ENCODE measurements at places on chromosomes 16 and 17.

- no peak for DNase-seq
These were observed 61.5 kb downstream of the USP22 start for GRCh38 chr17:20981046-20981920.

DNA sequence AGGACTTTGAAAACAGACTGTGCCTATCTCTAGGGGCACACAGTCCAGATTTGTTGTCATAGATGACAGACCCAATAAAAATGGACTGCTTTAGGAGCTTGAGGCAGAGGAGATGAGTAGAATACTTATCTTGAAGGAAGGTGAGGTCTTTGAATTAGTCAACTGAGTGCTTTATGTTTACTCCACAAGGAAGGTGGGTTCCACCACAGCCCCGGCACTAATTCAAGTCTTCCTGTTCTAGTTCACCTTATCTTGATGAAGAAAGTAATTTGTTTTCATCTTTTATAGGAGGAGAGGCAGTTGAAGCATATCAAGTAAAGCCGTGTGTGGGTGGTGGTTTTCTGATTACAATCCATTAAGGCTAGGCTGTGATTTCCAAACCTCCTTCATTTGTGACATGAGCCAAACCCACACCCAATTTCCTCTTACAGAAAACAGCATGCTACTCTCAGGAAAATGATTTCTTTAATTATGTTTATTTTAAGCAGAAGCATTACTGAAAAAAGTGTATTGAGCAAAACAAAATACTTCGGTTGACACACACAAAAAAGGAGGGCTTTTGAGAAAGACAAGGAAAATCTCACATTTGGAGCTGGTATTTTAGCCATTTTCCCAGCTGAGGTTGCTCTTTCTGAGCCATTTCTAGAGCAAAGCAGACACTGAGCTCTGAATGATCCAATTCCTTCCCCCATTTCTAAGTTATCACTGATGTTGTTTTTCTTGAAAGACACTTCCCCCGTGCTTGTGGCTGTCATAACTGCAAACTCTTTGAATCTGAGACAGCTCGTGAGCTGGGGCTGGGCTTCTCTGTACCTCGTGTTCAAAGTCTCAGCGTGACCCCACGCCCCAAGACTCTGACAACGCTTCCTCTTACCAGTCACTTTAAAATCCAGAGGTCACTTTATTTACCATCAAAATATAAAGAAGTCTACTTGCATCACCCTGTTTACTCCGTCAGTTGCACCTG, 35.4 kb downstream of the CDRT15 start:
- DNase-seq = no peak

- peak; percentile 26 for DNase-seq
These were observed at the start of gene CA10 for GRCh38 chr17:52158450-52159042. TSS of gene CA10 (minus strand) at chr17:52158714.

GRCh38 chr16:80144191-80144590, 396.6 kb upstream of the DYNLRB2 start:
- DNase-seq = no peak

GRCh38 chr17:34562387-34562786, 17.0 kb upstream of the TMEM132E start:
- DNase-seq = no peak

- DNase-seq = no peak
These were observed 158.6 kb upstream of the CDC42EP4 start for GRCh38 chr17:73470316-73470826.

DNA sequence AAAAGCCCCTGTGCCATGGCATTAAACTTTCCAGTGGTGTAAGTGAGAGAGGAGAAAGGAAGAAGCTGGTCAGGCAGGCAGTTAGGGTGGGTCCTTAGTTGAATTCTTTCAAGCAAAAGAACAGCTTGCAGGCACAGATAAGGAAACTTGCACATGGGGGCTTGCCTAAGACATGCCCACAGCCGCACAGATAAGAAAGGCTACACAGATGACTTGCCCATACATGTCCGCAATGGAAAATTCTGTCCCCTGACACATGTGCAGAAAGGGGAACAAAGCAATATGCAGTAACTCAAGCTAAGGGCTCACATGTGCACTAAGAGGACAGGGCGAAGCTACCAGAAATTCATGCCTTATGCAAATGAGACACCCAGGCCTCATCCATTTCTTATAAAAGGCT, 69.9 kb downstream of the GSG1L start:
- DNase-seq = no peak

- DNase-seq = no peak
These were observed 33.3 kb upstream of the RGS9 start for GRCh38 chr17:65103896-65104295.

GRCh38 chr16:4976079-4976478, 17.9 kb downstream of the SEC14L5 start:
- DNase-seq = no peak

GRCh38 chr16:568401-569258, 1.1 kb upstream of the PIGQ start:
- DNase-seq = no peak

DNA sequence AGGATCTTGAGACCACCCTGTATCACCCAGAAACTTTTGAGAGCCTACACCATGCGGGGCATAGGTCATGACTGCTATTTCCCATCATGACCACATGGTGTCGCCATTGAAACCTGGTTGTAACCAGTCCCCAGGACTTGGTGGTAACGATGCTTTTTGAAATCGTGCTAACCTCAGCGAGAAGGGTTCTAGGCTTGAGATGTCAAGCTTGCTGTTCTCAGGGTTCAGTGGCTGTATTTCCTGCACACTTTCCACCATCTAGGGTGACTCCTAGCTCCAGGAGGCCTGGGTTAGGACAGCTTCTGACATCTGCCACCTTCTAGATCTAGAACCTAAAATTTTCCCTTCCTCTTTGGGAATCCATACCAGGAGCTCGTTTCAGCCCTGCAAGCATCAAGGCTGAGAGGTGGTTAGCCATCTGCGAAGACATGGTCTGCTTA, 13.0 kb upstream of the SPNS3 start:
- peak; percentile 24 for DNase-seq

GRCh38 chr16:69845181-69845580, 83.0 kb downstream of the WWP2 start:
- no peak for DNase-seq

- DNase-seq = no peak
These were observed 22.8 kb downstream of the CPNE2 start for GRCh38 chr16:57115168-57115513.

DNA sequence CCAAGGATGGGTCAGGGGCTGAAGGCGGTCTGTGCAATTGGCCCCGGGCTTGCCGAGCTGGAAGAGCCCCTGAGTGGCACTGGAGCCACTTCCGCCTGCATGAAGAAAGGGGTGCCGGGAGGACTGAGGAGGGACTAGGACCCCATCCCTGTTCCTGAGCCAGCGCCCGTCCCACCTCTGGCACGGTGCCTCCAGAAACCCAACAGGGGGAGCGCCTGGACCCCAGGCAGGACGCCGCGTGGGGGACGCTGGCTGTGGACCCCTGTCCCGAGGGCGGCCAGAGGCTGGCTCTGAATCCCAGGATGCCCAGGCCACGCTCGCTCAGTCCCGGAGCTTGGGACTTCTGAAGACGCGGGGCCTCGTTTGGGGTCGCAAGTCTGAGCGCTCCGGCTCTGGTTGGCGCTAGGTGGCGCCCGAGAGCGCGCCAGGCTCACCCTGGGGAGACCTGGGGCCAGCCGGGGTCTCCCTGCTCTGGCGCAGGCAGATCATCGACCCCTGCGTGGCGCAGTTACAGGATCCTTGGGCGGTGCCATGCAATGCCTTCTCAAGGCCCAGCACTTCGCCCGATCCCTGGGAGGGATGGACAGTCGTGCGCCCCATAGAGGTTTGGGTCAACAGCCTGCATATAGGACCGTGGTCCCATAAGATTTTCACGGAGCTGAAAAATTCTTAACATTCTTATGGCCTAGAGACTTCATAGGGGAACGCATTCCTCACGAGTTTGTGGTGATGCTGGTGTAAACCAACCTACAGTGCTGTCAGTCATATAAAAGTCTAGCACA, 58.5 kb upstream of the CREBBP start:
- peak; percentile 63 for DNase-seq

DNA sequence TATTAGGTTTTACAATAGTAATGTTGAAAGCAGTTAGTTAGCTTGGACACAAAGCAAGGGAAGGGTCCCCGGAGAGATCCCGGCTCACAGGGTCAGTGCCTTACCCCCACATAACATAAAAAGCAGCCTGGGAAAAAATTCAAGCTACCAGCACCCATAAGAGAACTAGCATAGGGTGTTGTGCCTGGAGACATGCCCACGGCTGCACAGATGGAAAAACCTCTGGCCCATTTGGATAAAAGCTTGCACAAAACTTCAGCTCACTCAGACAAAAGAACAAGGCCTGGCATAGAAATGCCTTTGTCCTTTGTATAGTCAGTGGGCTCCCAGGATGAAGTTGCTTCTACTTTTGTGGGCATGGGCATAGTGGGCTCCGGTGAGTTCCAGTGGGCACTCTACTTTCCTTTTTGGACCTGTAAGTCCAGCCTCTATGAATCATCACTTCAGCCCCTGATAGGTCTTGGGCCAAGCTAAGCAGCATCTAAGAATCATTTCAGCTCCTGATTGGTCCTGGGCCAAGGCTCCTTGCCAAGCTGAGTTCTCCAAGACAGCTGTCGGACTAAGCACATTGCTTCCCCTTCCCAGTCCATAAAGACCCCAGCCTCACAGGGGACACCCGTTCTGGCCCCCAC, 1.3 kb upstream of the RDM1 start:
- no peak for DNase-seq

DNA sequence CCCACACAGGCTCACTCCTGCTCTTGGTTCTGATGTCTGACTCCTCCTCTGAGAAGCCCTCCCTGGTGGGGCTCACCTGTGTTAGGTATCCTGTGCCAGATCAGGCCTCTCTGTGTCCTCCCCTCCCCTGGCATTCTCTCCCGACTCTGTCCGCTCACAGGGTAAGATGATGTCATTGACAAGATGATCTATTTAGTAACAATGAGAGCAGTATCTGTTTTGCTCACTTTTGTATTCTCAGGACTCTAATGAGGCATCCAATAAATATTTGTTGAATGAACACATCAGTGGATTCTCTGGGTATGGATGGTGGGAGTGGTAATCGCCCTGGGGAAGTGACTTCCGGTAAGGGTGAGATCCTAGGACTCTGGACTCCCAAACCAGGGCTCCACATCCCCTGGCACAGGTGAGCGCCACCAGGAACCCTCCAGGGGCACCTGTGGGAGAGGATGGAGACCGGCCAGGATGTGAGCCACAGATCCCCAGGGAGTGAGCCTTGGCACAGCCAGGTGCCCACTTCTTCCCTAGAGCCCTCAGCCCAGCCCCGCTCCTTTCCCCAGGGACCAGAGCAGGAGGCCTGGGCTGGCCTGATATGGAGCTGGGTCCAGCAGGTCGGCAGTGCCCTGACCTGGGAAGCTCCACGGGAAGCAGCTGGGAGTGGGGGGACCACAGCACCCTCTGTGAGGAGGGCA, 5.4 kb upstream of the HAP1 start:
- no peak for DNase-seq

DNA sequence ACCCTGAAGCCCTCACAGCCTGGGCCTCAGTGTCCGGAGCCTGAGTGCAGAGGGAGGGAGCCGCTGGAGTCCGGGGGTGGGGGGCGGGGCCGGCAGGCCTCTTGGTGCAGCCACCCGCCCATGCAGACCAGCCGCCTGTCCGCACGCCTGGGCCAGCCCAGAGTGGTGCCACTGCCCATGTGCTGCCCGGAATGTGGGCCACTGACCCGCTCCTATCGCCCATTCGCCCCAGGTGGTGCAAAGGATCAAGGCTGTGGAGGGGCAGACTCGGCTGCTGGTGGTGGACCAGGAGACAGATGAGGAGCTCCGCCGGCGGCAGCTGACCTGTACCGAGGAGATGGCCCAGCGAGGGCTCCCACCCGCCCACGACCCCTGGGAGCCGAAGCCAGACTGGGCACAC, 2.6 kb downstream of the NHERF2 start:
- DNase-seq = no peak

- DNase-seq = no peak
These were observed 25.3 kb downstream of the TRPV3 start for GRCh38 chr17:3532106-3532858.

- no peak for DNase-seq
These were observed 284.8 kb upstream of the CCL2 start for GRCh38 chr17:33970279-33970678.

DNA sequence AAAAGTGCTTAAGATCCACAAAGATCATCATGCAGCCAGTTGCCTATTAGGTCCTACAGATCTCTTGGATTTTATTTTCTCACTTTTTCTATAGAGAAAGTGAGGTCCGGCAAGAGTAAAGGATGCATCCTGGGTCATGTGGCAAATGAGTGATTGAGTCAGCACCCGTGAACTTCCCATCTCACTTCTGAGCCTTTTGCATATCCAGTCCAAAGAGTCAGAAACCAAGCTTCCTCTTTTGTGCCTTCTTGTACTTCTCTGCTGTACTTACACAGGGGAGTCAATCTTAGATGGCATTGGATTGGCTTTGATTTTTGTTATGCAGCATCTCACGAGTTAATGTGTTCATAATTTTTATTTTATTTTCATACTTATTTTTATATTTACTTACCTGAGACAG, 114.2 kb upstream of the IRX5 start:
- no peak for DNase-seq

GRCh38 chr17:82090549-82091263, 7.3 kb downstream of the FASN start:
- no peak for DNase-seq

- no peak for DNase-seq
These were observed 65.2 kb downstream of the ARSG start for GRCh38 chr17:68356520-68356919.

DNA sequence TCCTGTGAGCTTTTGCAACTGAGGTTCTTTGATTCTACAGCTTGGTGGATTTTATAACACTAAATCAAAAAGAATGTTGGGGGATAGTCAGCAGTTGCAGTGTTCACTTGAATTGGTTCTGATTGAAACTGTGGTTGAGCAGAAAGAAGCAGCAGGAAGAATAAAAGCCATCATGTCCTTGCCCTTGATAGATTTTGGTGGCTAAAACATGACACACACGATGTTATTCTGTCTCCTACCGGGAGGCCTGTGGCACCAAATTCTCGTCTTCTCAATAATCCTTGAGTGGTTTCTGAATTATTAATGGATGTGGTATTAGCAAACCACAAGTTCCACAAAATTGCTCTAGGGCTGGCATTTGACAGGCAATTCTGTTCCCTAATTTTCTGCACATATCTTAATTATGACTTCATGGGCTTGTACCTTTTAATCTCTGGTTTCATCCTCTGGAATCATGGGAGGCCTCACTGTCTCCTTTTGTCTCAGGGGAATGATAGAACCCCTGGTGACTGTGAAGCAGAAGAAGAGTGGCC, 338.2 kb downstream of the SNX29 start:
- DNase-seq = no peak

GRCh38 chr16:86286991-86287663, 223.2 kb upstream of the FOXF1 start:
- no peak for DNase-seq

All from progenitor cell of endocrine pancreas (in vitro differentiated cells).